ENCODE measurements at places on chromosomes 2 and 18. TPM values are rescaled to one million over a fixed set of nuclear protein-coding genes. Genes with fewer than 3 reads are reported as not detected.
A peak's percentile ranks its signal among the peaks of the same experiment; 100 is the strongest.

- no peak for DNase-seq
These were observed at the start of gene SCN1A for GRCh38 chr2:166127217-166128155. TSS of gene SCN1A (minus strand) at chr2:166128020. CDS start at chr2:166073621, 54,399 bp downstream.

DNA sequence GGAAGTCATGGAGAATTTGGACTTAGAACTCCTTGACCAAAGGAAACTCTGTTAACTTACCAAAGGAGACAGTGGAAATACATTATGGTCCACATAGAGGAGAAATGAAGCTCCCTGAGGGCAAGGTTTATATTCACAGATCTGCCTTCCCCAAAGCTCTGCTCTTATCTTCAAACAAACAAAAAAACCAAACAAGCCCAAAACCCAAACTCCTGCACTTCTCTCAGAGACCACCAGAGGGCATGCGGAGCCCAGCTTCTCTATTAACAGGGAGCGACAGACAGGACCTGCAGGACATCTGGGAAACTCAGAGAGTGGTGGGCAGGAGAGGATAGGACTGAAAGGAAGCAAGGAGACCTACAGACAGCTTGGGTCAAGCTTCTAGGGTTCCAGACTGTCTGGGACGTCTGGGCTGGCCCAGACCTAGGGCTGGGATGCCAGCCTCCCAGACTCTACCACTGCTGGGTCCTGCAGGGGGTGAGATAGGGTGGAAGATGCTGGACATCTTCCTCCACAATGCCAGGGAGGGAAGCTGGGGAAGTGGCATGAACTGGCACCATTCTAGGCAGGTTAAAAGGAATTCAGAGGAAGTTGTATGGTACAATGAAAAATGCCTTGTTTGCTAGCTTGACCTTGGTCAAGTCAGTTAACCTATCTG is 4.0 kb upstream of the WNT10A start:
- DNase-seq, result peak; percentile 83

Gene SLC4A3
- 31.8 TPM for total RNA-seq

DNA sequence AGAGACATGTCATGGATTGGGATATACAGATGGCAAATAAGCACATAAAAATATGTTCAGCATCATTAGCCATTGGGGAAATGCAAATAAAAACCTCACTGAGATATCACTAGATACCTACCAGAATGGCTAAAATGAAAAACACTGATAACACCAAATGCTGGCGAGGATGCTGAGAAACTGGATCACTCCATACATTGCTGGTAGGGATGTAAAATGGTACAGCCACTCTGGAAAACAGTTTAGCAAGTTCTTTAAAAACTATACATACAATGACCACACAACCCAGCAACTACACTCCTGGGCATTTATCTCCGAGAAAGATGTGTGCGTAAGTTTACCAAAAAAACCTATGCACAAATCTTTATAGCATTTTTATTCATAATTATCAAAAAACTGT is 13.9 kb downstream of the PIAS2 start:
- DNase-seq, result no peak

DNA sequence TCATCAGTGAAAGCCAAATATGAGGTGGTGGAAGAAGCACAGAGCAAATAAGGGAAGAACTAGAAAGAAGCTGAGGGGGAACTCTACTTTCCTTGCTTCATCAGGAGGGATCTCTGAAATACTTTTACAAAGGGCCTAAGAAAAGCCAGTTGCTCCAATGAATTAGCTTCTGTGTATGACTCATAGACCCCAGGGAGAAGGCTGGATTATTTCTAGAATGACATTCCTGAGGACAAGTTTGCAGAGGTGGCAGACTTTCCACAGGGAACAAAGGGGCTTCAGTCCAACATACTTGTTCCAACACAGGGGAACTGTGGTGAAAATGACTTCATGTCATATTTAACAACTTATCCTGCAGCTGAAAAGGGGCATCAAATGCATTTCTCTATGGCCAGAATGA is 29.0 kb downstream of the DOK1 start:
- no peak for DNase-seq

DNA sequence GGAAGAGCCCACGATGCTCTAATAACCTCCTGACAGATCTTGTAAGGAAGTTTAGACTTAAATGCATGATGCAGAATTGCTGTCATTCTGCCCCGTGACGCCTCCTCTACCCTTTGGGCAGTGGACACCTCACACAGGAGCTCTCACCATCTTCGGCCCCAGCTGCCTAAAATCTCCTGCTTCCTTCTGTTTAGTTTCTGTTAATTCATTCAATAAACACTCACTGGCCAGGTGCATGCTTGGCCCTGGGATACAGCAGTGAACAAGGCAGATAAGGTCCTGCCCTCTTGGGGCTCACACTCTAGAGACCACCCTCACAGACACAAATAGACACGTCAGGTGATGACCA is 81.1 kb downstream of the SEPTIN10 start:
- DNase-seq, result no peak

GRCh38 chr2:232632904-232633412 is 446 bp upstream of the EFHD1 start:
- peak; percentile 74 for DNase-seq

- no peak for DNase-seq
These were observed 2.3 kb upstream of the ACTG2 start for GRCh38 chr2:73890301-73891092.

Gene LHCGR
- under 0.01 TPM for total RNA-seq

DNA sequence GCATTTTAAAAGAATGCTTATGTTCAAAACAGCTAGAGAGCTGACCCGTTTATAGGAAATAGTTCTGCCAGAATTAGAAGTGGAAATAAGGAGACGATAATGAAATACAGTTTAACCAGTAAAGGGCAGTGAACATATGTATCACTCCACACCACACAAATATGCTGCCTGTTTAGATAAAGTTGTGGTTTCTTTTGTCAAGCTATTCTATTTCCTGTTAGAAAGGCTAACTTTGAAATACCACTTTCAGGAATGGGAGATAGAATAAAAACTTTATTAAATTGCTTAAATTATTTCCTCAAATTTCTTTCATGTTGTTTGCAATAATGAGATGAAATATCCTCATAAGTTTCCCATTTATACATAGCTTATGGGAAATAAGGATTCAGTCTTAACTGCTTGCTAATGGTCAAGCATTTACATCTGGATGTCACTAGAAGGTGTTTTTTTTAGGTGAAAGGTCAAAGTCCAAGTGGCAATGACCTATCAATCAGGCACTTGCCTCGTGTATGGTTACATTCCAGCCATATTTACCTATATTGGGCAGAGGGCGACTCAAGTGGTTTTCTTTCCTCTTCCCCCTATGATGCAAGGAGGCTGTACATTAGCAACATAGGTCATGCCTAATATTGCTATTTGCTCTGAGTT is 148.9 kb downstream of the ZEB2 start:
- DNase-seq, result no peak

- no peak for DNase-seq
These were observed 31.5 kb upstream of the SPTBN1 start for GRCh38 chr2:54424555-54425163.

DNA sequence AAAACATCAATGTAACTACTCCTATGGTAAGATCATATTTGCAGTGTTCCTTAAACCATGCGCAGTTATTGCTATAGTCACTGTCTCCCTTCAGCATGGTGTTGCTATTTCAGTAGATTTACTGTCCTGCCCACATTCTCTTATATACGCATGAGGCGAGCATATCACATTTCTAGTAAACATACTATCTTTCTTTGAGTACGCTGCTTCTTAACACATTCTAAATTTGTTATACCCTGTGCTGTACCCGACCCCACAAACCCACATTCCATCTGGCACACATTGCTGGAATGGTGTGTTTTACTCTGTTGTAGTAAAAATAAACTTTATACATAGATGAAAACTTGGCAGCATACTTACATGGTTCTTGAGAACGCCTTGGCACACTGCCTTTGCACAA is 163.3 kb downstream of the QPCT start:
- no peak for DNase-seq

Gene TWSG1
- total RNA-seq, result 22.0 TPM

DNA sequence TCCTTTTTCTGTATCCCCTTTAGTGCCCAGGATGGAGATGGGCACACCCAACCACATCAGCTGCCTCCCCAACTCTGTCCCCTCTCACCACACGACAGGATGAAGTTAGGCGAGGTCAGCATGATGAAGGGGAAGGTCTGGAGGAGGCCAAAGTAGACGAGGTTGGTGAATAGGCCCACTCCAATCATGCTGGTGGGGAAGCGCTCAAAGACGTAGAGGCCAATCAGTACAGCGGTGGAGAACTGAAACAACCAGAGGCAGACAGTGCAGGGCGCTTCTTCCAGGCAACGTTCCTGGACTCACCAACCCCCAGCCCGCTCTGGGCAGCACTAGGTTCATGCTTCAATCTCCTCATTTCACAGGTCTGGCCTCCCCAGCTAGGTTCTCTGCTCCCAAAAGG is 2.9 kb downstream of the TEX261 start:
- no peak for DNase-seq

Gene MERTK
- 2.4 TPM for total RNA-seq

Gene ADRA2B
- under 0.01 TPM for total RNA-seq

DNA sequence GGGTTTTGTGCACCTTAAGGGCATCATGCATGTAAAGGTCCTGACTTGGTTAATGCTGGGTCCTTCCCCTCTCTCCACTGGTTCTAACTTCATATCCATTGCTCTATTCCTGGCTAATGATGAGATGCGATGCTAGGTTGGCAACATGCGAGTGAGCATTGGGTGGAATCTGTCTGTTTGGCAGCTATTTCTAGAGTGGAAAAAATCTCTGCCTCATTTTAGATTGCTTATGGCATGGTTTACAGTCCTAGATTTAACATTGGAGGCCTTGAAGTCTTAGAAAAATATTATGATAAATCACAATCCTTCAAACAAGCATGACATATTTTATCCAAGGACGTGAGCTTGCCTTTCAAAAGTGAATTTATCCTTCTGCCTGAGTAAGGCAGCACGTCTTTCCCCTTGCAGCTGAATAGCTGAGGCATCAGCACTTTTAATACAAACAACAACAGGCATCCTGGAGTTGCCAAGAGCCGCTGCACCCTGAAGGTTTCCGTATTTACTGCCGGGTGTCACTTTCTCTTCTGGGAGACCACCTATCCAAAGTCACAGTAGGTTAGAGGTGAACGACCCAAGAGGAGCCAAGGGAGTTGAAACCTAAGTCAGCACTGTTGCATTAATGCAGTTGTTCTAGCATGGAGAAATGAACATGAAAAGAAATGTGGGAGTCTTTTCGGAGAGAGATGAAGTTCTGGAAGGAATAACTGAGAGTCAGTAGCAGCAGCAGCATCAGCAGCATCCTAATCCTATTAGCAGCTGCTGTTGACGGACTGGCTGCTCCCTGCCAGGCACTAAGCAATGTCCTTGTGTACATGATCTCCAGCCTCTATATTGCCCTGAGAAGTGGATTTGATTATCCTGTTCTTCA is 78.4 kb downstream of the MAPK4 start:
- no peak for DNase-seq

DNA sequence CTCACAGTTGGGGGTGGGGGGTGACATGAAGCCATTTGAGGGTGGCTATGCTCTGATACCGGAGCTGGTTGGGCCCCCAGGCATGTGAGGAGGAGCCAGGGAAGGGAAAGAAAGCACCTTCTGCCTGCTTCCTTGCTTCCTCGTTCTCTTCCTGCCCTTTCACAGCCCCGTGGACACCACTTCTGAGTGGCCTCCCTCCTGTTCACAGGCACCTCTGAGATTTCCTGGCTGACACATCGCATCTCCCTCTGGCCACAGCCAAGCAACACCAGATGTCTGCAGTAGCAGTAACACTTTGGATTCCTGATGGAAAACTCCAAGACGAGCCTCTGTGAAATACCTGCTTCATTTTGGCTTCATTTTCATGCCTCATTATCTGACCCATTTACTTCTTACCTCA is 64.7 kb upstream of the ST3GAL5 start:
- no peak for DNase-seq

DNA sequence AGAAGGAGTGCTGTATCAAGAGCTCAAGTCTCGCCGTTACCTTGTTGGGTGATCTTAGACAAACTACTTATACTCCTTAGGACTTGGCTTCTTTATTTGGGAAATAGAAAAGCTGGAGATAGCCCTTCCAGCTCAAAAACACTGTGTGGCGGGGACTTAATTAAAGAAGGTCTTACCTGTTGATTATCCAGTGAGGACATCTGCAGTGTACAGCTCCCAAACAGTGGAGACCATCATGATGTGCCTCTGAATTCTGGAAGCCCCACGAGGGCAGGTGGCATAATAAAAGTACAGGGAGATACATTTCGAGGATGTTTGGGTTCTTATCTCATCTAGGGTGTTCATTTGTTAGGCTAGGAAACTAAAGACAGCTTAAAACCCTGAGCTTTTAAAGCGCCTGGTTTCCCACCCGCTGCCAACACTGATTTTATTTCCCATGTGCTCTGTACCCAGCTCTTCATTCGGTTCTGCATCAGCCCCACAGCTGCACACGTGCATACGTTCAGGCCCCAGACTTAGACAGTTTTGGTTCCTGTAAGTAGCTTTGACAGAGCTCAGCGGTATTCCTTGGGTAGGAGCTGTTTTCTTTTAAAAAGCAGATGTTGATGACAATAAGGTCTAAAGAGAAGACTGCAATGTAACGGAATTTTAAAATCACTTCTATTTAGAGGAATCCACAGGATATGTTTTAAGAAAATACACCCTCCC is 80.5 kb upstream of the SIX2 start:
- no peak for DNase-seq

DNA sequence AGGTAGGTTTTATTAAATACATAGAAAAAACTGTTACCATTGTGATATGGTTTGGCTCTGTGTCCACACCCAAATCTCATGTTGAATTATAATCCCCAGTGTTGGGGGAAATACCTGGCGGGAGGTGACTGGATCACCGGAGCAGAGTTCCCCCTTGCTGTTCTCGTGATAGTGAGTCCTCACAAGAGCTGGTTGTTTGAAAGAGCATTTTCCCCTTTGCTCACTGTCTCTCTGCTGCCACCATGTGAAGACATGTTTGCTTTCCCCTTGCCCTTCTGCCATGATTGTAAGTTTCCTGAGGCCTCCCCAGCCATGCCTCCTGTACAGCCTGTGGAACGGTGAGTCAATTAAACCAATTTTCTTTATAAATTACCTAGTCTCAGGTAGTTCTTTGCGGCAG is 352.7 kb upstream of the SLC39A10 start:
- no peak for DNase-seq

DNA sequence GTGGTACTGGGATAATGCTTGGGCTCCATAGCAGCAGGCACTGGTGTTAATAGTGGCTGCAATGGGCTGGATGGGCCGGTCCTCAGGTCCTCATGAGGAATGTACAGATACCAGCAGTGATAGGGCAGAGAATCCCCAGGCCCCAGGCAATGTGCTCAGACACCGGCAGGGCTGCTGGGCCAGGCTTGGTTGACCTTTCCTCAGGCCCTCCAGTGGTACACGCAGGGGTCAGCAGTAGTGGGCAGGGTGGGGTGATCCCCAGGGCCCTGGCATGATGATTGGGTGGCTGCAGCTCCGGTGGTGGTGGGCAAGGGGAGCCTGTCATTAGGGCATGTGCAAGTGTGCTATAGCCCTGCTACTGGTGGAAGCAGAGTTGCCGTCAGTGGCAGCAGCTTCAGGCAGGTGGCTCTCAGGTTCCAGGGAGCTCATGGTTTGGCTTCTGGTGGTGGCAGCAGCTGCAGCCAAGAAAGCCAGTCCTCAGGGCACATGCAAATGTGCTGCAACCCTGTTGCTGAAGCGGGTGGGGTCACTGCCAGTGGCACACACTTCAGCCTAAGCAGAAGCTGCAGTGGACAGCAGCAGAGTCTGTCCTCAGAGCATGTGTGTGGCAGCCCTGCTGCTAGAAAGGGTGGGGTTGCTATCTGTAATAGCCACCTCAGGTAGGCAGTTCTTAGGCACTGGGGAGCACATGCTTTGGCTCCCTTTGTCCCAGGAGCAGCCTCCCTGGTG is 56.8 kb downstream of the CCNT2 start:
- DNase-seq, result no peak

GRCh38 chr2:180583441-180584140 is 396.8 kb upstream of the UBE2E3 start:
- DNase-seq, result no peak
